ENCODE measurements at places on chromosomes 12 and 14. TPM values are rescaled to one million over a fixed set of nuclear protein-coding genes. Genes with fewer than 3 reads are reported as not detected.

GRCh38 chr12:66678338-66679275 is at the start of gene GRIP1:
TSS of gene GRIP1 (minus strand) at chr12:66679076. CDS start at chr12:66678904, 172 bp downstream.
- DNase-seq, result no peak

DNA sequence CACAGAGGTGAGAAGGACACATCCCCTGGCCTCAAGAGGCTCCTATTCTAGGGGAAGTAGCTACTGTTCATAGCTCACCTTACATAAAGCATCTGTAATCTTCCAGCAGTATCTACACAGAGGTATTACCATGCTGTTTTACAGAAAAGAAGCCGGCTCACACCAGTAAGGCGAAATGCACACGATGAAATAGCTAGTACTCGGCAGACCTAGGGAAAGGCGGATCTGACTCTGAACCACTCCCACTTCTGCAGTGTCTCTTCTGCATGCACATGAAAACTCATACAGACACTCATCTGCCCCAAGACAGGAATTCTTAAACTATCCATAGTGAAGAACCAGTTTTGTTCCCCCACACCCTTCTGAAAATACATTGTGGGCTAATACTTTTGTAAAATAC is 73.6 kb downstream of the IQSEC3 start:
- DNase-seq, result no peak

GRCh38 chr12:27272373-27273028 is 28.4 kb downstream of the STK38L start:
- DNase-seq, result no peak

- DNase-seq, result no peak
Measured at GRCh38 chr12:32211066-32211899, 104.6 kb downstream of the BICD1 start.

DNA sequence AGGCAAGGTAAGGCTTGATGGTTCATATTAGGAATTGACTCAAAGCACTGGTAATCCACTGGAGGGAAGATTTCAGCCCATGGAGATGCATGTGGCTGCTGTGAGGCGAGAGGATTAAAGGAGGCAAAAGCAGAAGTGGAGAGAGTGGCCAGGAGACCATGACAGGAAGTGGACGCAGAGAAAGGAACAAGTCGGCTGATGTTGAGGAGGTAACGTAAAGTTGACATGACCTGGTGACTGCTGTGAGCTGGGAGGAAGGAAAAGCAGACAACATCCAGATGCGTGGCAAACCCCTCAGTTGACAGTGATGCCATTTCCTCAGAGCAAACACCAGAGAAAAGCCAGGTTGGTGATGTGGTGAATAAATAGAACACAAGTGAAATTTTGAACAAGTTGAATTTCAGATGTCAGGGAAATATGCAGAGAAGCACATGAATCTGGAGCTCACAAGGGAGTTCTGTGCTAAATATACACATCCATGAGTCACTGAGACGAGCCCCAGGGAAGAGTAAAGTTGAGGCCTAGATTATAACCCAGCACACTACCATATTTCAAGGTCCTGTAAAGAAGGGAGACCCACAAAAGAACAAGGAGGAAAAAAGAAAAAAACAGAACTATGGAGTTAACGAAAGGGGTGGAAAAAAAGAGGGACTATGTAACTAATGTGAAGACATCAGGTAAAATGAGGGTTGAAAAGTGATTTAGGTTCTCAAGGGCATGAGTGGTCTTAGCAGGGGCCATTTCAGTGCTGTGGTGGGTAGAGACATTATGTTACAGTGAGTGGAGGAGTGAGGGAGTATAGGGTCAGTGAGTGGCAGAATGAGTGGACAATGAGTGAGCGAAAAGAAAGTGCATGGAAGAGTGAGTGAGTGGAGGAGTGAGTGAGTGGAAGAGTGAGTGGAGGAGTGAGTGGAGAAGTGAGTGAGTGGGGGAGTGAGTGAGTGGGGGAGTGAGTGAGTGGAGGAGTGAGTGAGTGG is 61.6 kb upstream of the GZMB start:
- DNase-seq, result no peak

- DNase-seq, result no peak
Measured at GRCh38 chr14:35340616-35341453, 48.7 kb downstream of the PSMA6 start.

DNA sequence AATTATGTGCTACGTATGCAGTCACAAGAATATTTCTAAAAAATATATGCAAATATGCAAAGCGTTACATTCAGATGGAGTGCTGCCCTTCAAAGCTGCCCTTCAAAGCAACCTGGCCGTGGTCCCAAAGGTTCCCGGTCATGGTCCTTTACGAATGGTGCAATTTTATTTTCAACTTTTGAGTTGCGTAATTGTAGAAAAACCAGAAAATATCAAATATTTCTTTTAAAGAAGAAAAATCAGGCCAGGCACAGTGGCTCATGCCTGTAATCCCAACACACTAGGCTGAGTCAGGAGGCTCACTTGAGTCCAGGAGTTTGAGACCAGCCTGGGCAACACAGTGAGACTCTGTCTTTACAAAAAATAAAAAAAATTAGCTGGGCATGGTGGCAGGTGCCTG is 21.4 kb downstream of the CLSTN3 start:
- DNase-seq, result no peak

- no peak for DNase-seq
Measured at GRCh38 chr12:116709768-116710167, 28.1 kb downstream of the SPRING1 start.

- DNase-seq, result no peak
Measured at GRCh38 chr14:36824854-36825253, 163.2 kb downstream of the PAX9 start.

DNA sequence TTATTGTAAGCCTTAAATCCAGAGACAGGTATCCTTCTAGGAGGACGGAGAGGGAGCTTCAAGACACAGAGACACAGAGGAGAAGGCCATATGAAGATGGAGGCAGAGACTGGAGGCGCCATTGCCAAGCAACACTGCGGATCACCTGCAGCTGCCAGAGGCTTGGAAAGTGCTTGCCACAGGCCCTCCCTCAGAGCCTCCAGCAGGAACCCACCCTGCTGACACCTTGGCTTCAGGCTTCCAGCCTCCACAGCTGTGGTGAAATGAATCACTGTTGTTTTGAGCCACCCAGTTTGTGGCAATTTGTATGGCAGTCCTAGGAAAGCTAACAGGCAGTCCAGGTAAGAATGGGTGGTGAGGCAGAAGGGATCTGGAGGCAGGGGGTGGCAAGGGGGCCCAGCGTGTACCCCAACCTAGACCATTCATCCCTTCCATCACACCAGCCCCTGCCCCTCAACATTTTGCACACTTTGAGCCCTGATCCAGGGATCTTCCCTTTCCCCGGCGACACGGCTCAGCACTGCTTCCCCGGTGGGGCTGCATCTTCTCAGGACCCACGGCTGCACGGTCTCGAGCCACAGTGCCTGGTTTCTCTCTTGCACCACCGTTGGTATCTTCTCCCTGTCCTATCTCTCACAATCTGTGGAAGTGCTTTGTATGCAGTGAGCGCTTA is 22.3 kb upstream of the BCDIN3D start:
- no peak for DNase-seq

DNA sequence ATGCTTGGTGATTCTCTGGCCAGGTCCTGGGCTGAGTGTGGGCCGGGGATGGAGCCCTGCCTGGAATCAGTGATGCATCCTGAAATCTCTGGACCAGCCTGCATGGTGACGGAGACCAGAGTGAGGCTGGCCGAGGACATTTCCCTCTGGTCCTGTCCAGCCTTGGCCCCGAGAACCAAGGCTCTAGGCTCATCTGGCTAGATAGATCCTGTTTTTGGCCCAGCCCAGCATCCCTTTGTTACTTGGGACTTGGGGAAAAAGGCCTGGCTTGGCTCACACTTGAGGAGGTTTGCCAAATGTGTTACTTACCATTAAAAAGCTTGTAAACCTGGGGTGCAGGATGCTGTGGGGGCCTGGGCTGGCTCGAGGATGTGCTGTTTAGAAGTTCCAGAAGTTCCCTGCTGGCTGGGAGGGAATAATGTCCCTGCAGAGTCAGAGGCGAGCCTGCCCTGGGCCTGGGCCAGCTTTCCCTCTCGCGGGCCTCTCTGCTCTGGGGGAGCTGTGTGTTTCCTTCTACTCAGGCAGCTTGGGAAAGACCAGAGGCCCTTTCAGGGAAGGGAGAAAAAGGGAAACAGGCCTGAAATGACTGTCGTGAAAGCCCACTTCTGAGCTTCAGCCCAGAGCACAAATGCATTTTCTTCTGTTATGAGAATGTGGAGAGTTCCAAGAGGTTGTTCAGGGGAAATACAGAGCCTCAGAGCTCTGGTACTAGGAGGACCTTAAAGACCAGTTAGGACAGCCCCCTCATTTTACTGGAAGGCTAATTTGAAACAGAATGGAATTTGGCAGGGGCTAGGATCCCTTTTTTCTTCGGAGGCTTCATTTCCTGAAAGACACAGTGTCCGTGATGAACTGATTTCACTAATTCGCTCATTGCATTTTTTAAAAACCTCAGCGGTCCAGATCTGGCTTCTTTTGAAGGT is 47.2 kb upstream of the CTDSP2 start:
- peak; percentile 94 for DNase-seq

DNA sequence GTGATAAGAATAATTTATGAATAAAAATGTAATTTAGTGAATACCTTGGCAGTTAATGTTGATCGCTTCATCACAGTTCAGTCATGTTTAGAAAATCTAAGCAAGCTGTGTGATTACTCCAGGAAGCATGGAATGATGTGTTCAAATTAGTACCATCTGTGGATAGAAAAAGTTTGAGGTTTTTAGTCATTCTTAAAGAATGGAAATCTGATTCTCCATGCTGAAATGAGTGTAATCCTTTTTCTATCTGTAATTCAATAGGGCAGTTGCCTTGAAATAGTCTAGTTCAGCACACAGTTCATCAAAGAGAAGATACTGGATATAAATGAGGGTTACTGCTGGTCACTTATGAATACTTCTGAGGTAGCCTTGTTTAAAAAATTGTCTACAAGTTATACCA is 127.2 kb upstream of the MYF6 start:
- DNase-seq, result peak; percentile 96

The FAM186B gene
- total RNA-seq, result 0.23 TPM

The KRT82 gene
- total RNA-seq, result not detected

The DIP2B gene
- total RNA-seq, result 21.3 TPM
